H54 (cell line): ENCODE measurements at places on chromosomes 2 and 18.

DNA sequence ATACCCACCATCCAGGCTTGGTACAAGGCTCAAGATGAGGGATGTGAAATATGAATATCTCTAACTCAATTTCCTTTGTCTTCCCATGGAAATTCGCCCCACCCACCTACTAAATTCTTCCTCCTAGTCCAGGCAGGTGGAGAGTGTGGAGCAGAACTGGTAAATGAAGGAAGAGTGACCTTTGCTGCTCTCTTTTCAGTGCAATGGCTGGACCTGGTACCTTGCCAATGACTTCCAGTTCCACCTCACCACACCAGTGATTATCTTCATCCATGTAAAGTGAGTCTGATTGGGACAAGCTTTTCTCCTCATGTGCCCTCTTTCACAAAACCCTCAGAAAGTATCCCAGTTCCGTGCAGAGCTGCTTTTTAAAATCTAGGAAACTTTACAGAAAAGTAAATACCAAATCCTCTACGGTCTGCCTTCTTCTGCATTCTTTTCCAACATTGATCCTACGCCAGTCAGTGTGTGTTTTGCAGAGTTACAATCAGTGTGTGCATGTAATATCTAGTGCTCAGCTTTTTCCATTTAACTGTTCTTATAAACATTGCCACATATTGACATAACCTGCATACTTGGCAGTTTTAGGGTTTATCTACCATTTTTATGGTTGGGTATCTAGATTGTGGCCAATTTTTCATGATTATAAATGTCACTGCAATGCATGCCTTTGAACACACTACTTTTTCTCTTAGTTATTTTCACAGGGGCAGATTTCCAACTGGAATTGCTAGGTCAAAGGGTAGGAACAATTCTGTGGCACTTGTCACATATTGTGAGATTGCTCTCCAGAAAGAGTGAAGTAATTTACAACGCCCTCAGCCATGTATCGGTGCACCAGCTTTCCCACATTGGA lies 86.5 kb upstream of the SEC11C start:
- no peak for DNase-seq

GRCh38 chr18:42137693-42138375 lies 182.8 kb downstream of the PIK3C3 start:
- no peak for DNase-seq

DNA sequence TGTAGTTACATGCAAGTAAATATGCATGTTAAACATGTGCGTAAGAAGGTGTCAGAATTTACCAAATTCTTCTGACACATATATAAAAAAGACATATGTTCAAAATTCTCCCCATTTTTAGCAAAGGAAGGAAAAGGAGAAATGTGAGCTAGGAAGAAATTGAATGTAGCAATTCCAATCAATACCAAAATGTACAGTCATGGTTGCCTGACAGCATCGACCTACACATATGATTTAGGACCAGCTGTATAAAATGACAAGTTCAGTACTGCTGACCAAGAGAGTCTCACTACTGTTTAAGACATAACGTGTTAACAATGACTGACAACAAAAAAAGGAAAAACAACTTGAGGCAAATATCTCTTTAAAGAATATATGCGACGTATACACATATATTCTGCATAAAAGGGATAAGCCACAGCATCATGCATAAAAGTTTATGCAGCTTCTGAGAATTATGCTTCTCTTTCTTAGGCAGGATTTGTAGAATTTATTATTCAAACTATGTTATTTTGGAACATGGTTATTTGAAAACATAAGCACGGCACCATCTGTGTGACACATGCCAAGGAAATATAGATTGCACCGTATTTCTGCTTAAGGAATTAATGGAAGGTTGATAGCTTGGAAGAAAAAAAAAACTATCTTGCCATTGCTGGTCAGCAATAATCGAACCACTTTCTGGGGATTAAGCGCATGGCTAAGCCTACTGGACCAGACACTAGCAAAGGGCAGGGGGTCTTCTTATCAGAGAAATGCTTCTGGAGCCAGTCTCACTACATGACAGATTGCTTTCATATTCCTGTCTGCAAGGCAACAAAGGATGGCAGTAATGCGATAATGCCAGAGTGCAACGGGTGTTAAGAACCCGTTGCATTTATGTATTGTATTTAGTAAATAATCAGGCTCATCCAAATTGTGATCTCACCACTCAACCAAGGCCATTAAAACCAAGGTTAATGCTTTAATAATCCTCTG lies 154.0 kb downstream of the WDPCP start:
- no peak for DNase-seq

GRCh38 chr2:179051250-179051649 lies 1.3 kb upstream of the CCDC141 start:
- DNase-seq: no peak

DNA sequence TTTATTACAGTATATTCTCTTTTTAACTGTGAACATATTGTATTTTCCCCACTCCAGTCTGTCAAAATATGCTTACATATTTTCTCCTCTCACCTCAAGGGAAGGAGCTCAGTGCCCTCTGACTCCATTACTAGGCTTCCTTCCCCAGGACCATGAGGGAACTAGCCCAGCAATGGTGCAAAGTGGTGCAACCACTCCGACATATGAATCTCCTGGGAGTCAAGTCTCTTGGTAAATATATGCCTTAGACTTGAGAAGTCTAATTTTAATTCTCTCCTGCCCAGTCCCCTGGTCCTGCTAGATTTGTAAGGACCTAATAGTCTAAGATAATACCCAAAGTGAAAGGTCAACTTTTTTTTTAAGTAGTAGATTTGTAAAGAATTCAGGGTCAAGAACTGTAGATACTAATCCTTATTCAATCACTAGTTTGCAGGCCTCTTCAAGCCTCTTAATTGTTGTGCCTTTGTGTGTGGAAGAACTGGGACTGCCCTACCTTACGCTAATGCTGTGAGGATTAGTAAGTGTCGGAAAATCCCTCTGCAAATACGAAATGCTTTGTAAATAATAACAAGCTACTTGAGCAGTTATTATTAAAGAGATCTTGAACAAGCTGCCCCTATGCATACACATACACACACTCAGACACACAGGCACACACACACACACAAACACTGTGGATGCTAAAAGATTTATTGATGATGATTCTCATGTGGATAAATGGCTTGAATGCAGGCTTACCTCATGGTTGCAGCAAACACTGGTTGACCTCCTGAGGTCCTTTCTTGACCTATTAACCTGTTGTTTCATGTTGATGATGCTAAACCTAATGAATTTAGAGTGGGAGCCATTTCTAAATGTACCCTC lies 251.2 kb upstream of the PARD3B start:
- DNase-seq: no peak

- DNase-seq: no peak
Observed at GRCh38 chr2:72625366-72625765, 200.5 kb downstream of the EXOC6B start.

GRCh38 chr2:119760956-119761275 lies 1.2 kb downstream of the PTPN4 start:
- no peak for DNase-seq

DNA sequence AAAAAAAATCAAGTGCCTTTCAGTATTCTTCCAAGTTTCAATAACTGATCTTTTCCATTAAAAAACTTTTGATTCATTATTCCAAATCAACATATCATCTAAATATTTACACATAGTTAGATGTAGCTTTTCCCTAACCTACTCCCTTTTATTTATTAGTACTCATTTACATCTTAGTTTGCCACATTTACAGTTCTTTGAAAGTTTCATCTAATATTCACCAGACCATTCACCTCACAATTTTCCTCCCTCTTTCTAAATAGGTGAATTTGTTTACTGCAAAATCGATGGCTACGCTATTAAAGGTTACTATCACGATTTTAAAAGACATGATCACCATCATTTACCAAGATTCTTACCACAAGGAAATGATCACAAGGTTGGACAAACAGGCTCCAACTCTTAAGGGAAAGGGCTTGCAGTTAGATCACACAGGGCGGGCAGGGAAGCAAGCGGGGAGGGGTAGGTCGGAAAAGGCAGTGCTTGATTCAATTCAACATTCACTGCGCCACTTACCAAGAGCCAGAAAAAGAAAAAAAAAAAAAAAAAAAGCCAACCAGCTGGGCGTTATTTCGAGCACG lies 654 bp upstream of the MARCHF7 start:
- DNase-seq: no peak
